ENCODE measurements at places on chromosomes 1 and 21.
A peak's percentile ranks its signal among the peaks of the same experiment; 100 is the strongest.

GRCh38 chr1:176515310-176515709, 52.3 kb downstream of the PAPPA2 start:
- DNase-seq = no peak

DNA sequence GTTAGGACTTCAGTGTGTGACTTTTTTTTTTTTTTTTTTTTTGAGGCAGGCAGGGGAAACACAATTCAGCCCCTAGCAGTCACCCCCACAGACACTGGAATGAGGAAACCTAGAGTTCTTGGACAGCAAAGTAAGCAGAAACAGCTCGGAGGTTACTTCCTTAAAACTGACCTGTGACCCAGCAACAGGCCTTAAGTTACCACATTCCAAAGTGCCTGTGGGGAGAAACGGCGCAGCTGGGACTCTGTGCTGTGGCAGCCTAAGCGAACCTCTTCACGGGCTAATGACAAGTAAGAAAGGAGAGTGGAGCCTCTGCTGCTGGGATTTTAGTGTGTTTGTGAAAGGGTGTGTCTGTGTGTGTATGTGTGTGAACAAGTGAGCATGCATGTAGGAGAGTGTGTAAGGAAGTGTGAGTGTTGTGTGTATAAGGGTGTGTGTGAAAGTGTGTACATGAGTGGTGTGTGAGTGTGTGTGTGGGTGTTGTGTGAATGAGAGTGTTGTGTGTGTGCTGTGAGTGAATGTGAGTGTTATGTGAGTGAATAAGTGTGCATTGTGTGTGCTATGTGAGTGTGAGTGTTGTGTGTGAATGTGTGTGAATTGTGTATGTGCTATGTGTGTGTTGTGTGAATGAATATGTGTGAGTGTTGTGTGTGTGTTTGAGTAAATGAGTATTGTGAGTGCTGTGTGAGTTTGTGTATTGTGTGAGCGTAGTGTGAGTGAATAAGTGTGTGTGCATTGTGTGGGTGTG, 180.8 kb downstream of the BRINP2 start:
- DNase-seq = peak; percentile 6

GRCh38 chr1:157154940-157155514, 16.8 kb upstream of the ETV3 start:
- no peak for DNase-seq

DNA sequence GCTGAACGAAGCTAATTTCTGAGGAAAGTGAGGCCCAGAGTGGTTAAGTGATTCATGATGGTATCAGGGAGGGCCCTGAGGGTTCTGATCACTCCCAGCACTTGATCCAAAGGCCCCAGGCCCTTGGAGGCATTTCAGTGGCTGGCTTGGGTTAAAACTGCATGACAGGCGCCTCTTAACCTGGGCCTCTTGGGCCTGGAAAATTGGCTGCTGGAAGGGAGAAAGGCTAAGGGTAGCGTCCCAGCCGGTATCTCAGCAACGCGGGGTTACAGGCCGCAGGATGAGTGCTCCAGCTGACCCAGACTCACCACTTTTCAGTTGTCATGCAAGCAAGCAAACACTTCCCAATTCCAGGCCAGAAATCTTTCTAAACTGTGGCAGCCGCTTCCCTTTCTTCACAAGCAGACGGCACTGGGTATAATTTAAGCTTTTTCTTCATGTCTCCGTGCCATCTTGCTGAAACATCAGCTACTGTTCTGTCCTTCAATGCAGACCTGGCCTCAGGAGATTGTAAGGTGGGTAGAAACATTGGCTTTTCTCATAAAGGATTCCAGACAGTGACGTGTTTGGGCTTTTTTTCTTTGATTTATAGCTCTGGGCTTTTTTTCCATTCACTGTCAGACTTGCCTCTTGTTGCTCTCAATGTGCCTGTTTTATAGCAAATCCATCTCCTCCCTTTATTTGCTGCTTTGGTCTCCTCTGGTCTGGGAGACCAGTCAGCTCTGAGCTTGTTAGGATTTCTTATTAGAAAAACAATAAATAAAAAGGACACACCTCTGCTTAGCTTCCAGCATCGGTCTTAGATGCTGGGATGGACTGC, 229.1 kb downstream of the KCNJ6 start:
- no peak for DNase-seq

DNA sequence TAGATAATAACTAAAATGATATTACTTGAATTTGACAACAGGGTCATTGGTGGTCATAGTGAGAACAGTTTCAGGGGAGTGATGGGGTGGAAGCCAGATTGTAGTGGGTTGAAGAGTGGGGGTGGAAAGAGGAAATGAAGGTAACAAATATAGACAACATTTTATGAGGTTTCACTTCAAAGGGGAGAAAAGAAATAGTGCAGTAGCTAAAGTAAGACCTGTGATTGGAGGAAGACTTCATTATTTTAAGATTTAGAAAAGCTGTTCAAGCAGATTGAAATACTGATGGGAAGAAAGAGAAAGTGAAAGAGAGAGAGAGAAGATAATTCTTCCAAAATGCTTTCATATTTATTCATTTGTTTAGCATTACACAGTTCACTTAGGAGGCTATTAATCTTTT, 52.0 kb upstream of the KCNA3 start:
- no peak for DNase-seq

DNA sequence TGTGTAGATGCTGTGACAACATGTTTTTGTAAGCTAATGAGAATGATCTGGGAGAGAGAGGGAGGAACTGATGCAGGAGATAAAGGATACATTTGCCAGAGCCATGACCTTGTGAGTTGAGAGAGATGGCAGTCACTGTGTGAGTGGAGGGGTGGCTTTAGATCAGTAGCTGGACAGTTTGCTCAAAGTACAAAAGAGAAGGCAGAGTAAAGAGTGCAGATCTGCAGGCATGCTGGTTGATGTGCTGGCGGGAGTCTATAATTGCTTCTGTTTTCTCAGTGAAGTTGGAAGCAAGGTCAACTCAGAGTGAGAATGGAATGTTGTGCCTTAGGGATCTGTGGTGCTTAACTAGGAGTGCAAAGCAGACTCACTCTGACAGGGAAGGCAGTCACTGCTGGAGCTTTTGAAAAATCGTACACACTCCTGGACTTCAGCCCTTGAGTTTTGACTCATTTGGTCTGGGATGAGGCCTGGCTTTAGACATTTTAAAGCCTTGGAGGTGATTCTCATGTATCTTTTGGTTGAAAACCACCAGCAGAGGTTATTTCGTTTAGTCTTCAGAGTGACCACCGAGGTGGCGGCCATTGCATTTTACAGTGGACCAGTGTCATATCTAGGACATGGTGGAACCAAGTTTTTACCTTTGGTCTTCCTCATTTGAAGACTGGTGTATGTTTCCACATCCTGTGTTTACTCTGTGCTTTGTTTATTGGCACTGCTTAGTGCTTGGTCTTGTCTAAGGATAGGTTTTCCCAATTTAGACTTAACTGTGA, 49.6 kb downstream of the MTR start:
- no peak for DNase-seq

GRCh38 chr1:237779356-237779755, 111.4 kb downstream of the ZP4 start:
- DNase-seq = no peak

DNA sequence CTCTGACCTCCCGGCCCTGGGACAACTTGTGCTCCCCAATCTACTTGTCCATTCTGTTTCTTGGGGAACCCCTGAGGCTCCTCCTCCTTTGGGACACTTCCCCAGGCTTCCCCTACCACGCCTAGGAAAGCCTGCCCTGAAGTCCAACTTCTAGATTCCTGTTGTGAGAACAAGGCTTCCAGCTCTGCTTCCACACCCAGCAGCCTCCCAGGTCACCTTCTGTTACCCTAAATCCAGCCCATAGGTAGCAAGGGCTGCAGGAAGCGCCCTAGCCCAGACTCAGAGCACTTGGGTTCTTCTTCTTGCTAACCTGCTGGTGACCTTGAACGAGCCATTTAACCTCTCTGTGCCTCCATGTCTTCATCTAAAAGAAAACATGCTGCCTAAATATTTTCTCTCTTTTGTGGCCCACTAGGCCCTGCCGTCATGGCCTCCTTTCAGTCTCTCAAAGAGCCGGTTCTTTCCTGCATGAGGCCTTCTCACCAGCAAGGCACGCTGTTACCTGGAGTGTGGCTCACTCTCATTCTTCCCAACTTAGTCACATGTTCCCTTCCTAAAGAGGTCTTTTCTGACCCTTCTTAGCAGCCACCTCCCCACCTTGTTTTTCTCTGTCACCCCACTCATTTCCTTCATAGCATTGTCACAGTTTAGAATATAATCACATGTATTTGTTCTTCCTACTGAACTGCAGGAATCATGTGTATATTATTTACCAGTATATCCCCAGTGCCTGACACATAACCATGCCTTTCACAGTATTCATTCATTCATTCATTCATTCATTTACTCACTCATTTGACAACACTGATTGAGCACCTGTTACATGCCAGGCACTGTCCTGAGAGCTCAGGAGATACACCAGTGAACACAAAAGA, 1.4 kb downstream of the CAPN2 start:
- DNase-seq = peak; percentile 73
